ENCODE measurements at places on chromosomes 6 and 20. TPM values are rescaled to one million over a fixed set of nuclear protein-coding genes. Genes with fewer than 3 reads are reported as not detected.

The RBM39 gene
- total RNA-seq: 148 TPM

The CD40 gene
- total RNA-seq: 49.7 TPM

The KLHDC3 gene
- total RNA-seq: 109 TPM

The PNRC1 gene
- 12.7 TPM for total RNA-seq

The LTB gene
- total RNA-seq: 50.8 TPM

The MUC22 gene
- total RNA-seq: 0.06 TPM

The E2F1 gene
- 17.1 TPM for total RNA-seq

The LPA gene
- total RNA-seq: not detected

The HTR1E gene
- not detected for total RNA-seq

DNA sequence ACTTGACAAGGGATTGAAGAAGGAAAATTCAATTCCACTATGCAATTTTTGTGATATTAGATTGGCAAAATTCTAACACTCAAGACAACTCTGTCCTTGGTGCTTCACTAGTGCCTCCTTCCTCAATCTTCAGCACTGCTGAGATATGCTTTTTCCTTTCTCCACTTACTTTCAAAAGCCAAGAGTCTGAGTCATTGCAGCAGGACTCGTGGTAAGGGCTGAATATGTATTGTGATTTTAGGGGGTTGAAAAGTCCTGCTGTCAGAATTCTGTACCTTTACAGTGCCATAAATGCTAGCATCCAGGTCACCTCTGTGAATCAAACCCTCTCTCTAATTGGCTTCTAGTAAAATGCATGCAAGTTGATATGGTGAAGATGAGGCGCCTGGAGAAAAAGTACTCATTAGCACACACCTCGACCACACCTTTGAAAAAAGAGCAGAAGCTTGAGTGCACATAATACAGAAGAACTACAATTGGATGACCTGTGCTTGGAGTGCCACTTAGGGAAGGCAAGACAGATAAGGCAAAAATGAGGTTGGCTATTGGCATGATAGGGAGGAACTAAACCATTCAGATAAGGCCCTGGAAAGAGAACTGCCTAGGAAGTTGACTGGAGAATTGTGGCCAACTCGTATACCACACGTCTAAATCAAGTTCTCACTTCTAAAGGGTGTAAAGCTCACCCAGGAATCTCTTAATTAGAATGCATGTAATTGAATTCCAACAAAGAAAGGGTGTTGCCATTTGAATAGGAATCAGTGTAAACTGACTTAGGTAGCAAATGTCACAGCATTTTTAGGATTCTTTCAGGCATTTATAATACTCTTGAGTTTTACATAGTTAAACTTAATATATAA is 43.6 kb upstream of the FAM83B start:
- peak; percentile 16 for DNase-seq

DNA sequence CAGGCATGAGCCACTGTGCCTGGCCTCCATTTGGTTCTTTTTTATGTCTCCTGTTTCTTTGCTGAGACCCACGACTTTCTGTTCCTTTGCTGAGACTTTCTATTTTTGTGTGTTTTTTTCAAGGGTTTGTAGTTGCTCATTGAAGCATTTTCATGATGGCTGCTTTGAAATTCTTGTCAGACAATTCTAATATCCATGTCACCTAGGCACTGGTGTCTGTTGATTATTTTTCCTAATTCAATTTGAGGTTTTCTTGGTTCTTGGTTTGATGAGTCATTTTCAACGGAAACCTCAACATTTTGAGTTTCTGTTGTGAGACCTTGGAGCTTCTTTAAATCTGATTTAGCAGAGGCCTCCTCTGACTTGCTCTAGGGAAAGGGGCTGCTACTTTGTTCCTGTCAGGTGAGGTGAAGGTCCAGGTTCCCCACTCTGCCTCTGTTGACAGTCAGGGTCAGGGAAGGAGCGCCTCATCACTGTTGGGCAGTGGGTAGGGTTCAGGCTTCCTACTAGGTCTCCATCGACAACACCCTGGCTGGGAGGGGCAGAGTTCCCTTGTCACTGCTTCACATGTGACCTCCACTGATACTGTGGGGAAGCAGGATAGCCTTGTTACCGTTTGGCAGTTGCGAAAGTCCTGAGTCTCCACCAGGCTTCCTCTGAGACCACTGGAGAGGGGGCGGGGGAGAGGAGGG is 67.2 kb upstream of the RNF24 start:
- no peak for DNase-seq

- DNase-seq: no peak
Observed at GRCh38 chr20:47031004-47031403, 136.4 kb downstream of the EYA2 start.

DNA sequence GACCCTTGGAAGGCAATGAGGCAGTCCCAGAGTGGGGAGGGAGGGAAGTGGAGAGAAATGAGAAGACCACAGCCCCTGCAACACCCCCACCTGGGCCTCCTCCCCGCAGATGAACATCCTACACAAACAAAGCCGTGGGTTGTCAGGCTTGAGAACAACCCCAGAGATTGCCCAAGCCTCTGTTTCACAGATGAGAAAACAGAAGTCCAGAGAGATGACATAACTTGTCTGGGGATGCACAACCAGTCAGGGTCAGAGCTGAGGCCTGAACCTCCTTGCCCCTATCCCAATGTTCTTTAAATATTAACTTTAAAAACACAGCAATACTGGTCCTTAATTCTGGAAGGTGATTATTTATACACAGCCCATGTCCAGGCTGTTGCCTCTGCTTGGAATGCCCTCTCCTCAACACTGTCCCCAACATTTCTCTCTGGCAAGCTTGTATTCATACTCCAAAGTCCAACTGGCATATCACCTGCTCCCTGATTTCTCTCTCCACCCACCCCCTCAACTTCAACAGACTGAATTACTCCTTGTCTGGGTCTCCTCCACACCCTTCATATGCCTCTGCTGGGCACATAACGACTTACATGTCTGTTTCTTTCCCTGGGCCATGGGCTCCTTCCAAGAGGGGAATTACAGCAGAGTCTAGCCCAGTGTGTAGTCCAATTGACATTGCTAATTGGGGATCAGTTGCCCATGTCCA is 135.5 kb upstream of the LRFN2 start:
- DNase-seq: peak; percentile 73

DNA sequence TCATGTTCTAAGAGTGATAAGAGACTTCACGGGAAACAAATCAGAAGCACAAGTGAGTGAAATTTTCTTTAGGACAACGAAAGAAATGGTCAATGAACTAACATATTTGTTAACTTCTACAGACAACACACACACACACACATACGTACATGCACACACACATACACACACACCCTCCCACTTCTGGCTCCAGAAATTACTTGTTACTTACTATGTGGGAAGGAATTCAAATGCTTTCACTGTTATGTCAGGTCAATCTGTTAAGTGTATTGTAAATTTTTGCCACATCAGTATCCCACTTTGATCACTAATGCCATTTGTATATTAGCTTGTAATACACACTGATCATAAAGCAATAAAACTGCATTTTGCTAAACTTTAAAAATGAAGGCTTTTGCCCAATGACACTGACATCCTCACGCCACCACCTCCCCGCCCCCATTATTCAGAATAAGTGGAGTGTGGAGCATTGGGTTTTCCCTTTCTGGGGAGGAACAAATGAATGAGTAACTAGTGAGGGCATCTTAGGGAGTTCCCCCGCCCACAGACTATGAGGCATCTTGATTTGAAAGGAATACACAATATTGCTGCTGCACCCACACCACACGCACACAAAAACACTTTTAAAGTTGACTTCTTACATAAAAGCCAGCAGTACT is 76.2 kb downstream of the ATXN1 start:
- DNase-seq: peak; percentile 91

DNA sequence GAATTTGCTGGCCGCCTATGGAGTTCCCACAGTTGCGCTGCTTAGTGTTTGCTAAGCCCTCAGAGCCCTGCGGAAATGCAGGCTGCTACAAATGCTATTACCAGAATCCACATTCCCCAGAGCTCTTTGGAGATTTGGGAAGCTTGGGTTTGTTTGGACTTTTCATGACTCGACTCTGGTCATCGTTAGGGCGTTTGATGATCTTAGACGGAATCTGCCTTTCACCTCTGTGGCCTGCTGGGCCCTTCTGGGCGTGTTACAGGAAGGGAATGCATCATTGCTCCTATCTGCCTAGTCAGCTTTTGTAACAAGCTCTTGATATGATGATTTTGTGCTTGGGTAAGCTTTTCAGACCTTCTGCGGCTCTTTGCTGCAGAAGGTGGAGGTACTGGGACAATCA is 50.8 kb downstream of the EYA2 start:
- no peak for DNase-seq

GRCh38 chr6:17959302-17959701 is 28.1 kb downstream of the KIF13A start:
- DNase-seq: no peak

- peak; percentile 51 for DNase-seq
Observed at GRCh38 chr6:63804381-63804956, 168.9 kb downstream of the PHF3 start.

- no peak for DNase-seq
Observed at GRCh38 chr6:152078001-152078400, 270.5 kb downstream of the ESR1 start.

- DNase-seq: no peak
Observed at GRCh38 chr6:5626727-5627426, 365.6 kb downstream of the FARS2 start.

DNA sequence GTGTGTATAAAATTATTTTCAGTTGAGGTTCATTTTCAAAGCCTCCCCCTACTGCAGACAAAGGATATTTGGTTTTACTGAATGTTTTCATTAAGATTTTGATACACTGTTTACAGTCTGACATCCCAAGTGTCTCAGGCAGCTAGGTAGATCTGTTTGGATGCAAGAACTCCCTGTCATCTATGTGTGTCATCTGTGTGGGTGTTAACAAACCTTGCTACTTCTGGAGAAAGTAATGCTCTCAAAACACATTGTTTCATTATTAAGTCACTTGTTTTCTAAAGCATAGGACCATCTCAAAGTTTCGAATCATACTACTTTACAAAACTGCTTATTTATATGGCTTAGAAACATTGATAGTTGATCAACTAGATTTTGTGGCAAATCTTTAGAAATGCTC is 114.5 kb upstream of the TMEM170B start:
- DNase-seq: no peak

DNA sequence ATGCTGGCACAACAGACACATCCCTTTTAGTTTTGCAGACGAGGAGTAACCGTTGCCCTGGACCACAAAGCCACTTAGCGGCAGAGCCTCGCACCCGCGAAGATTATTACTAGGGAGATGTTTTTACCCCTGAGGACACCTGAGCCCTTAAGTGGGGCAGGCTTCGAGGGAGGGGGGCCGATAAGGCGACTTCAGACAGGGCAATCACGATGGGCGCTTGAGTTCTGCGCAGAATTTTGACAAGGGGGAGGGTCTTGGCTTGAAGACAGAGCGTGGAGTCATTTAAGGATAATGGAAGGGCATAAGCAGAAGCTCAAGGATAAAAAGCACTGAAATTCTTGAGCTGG is 650 bp upstream of the TTK start:
- no peak for DNase-seq

DNA sequence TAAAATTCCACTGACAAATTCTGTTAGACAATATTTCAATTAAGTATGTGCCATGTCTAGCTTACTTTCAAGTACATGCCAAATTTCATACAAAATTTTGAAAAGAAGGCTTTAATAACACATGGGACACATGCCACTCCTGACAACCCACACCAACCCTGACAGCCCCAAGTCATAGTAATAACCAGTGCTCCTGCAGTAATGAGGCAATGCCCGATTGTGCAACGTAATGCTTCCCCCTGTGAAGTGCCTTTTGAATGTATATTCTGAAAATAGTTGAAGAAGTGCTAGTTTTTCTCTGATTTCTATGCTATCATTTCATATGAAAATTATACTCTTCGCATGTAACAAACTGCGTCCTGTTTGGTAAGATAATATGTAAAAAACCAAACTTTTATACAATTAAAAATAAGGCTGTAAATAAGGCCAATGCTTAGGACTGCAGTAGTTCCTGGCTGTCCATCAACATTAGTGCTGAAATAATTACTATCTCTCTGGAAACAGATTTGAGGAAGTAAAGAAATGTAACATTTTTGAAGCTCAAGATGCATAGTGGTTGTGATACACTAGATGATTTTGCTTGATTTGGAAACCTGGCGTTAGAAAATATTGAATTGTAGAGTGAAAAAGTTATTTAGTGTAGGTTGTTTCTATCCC is 125.8 kb upstream of the BCLAF1 start:
- DNase-seq: no peak

DNA sequence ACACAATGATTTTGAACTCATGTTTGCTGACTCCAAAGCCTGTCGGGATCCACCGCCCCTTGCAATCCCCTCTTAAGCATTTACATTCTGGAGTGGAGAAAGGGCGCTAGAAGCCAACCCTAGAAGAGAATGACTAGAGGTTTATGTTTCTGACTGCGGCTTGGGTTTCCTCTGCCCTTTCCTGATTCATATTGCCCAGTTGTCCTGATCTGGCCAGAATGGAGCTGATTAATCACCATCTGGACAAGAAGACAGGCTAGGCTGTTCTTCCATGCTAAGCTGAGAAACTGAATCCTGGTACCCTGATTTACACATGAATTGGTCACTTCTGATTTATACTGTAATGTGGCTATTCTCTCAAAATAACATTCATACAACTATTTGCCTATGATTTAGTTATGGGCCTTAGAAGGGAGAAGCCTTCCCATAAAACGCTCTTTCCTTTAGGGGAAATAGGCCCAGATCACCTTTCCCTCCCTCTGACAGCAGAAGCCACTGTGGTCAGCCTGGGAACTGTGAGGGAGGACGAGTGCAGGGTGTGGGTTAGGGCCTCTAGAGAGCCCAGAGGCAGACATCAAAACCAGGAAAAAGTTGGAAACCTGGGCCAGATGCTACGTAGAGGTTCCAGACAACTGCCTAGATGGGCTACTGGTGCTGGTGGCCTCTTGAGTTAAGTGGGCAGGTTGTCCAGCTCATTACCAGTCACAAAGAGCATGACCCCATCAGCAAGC is 199.2 kb upstream of the PRDM1 start:
- DNase-seq: no peak

- DNase-seq: no peak
Observed at GRCh38 chr6:44035621-44036020, 91.6 kb downstream of the MRPL14 start.

DNA sequence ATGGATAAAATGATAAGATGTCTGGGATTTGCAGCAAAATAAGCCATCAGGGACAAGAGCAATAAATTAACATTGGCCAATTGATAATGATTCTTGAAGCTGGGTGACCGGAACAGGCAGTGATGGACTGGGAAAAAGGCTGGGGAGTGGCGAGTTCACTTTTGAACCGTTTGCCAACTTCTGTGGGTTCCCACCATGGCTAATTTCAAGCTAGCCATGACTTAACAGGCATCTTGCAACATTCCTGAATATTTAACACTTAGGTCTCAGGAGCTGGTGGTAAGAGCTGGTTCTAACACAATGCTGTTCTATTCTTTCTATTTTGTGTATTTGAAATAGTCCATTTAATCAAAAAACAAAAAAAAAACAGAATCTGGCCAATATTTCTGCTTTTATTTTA is 37.6 kb upstream of the CD83 start:
- no peak for DNase-seq

GRCh38 chr6:75489025-75489424 is 4.6 kb downstream of the FILIP1 start:
- no peak for DNase-seq
